ENCODE measurements at places on chromosomes 5 and 9. TPM values are rescaled to one million over a fixed set of nuclear protein-coding genes. Genes with fewer than 3 reads are reported as not detected.
A peak's percentile ranks its signal among the peaks of the same experiment; 100 is the strongest.

GRCh38 chr9:17005056-17005823 is 129.6 kb upstream of the CNTLN start:
- DNase-seq, result peak; percentile 68

GRCh38 chr5:15831408-15831807 is 331.4 kb downstream of the FBXL7 start:
- DNase-seq, result no peak

- DNase-seq, result no peak
Measured at GRCh38 chr9:89734600-89735041, 129.8 kb downstream of the GADD45G start.

DNA sequence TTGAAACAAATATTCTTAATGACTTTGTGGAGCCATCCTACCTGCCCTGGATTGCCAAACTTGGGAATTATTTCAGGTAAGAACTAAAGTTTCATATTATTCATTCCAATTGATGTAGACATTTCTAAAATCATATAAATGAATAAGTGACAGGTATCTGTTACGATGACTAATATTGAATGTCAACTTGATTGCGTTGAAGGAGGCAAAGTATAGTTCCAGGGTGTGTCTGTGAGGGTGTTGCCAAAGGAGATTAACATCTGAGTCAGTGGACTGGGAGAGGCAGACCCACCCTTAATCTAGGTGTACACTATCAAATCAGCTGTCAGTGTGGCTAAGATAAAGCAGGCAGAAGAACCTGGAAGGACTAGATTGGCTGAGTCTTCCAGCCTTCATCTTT is 1688.4 kb upstream of the CDH9 start:
- no peak for DNase-seq

DNA sequence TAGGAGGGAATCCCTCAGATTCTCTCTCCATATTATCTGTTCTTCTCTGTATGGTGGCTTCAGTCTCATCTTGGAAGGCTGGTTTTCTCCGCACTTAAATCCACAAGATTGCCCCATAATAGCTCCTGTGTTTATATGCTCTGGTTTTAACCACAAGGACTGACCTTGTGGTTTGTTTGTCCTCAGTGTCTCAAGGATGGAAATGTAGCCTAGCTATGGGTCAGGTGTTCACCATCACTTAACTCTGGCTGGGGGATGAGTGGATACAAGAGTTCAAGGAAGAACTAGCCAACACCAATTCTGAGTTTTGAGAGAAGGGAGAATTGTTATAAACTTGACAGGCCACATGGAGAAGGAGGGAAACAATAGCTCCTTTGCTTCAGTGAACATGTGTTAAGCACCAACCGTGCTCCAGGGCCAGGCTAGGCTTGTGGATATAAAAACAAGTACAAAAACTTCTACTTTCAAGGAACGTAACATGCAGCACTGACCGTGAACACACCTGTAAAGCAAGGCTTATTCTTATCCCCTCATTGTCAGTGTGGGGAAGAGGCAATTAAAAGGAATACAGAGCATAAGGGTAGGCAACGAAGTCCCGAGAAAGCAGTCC is 75.6 kb upstream of the VLDLR start:
- DNase-seq, result no peak

DNA sequence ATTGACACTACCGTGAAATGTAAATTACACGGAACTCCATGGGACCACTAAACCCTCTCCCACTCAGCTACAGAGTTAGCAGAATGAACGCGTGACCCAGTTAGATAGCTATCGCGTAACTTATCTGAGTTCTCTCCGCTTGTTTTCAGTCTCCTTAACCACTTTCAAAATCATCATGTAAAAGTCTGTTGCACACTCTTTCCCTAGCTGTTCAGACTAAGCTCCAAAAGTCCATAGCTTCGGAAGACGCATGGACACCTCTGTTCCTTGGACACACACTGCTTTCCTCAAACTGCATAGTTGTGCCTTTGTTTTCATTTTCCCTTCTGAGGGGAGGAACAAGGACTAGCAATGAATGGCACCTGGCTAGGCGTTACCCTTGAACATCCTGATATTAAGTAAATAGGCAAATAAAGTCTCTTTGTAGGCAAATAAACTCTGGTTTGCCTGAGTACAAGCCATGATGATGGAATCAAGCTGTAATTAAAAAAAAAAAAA is 83.3 kb downstream of the DAPK1 start:
- DNase-seq, result no peak

- DNase-seq, result no peak
Measured at GRCh38 chr5:174690271-174690670, 34.1 kb upstream of the MSX2 start.

DNA sequence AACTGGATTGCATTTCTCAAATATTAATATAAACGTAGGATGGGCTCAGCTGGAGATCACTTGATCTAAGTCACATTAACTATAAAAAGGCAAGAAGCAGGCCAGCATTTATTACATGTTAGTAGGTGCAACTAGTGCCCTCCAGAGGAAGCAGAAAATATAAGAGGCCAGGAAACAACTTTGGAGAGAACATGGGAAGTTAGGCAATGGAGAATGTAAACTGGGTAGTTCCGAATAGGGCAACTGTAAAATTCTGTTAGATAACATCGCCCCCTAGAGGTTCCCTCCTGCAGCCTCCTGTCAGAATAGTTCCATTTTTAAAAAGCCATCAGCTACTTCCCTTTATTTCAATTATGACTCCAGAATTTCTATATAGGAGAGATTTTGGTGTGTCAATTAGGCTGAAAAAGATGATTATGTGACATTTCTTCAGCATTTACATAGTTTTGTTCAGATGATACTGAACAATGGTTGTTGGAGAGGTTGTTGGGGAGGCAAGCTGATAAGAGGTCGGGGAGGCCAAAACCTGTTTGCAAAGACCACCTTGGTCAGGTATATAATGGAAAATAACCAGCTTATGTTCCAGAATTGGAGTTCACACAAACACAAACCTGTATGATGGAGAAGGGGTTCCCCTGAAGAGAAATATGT is 22.4 kb downstream of the CCL28 start:
- peak; percentile 61 for DNase-seq

GRCh38 chr5:173923218-173924095 is 35.3 kb downstream of the CPEB4 start:
- no peak for DNase-seq

DNA sequence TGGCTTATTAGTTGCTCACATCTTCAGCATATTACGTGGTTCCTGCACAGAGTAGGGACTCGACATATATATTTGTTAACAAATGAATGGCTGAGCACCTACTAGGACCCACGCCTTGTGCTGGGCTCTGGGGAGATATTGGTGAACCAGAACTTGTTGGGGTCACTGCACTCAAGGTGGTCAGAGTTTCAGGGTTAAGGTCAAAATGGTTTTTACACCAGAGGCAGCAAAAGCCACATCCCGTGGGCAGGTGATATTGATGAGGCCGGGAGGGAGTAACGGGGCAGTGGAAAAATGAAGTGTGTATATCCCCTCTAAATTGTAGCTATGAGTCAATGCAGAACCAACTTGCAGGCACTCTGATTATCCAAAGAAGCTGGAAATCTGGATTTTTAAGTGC is 136.5 kb upstream of the KLF4 start:
- DNase-seq, result no peak

GRCh38 chr9:84804951-84805694 is 135.6 kb downstream of the NTRK2 start:
- DNase-seq, result no peak

DNA sequence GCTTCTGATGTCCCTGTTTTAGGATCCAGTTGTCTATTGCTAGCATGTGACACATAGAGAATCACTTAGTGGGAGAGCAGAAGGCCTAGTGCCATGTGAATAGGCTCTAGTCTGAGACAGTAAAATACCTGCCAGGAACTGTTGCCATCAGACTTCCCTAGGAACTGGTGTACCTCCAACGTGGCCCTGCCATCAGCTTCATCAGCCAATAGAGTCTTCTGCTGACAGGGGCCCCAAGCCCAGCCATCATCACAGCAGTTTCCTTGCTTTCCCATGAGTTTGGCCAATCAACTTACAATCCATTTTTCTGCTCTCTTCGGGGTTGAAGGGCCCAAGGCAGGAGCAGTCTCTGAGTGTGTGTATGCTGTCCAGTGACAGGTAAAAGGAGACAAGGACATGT is 128.4 kb upstream of the ADRA1B start:
- DNase-seq, result no peak

GRCh38 chr9:99365233-99365980 is 143.3 kb downstream of the SEC61B start:
- no peak for DNase-seq

DNA sequence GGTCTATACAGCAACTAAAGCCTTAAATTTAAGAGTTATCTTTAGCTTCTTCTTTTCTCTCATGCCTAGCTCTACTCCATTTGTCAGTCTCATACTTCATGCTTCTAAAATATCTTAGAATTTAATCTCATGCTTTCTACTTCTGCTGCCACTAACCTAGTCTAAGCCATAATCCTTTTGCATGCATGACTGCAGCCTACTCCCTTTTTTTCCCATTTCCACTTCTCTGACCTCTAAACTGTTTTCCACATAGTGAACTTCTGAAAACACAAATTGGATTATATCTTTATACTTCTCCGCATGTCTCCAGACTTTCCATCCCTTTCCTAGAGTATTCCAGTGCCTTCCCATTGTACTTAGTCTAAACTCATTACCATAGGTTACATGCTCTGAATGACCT is 193.0 kb downstream of the XRCC4 start:
- no peak for DNase-seq

GRCh38 chr5:42022383-42022972 is 97.4 kb downstream of the FBXO4 start:
- no peak for DNase-seq

DNA sequence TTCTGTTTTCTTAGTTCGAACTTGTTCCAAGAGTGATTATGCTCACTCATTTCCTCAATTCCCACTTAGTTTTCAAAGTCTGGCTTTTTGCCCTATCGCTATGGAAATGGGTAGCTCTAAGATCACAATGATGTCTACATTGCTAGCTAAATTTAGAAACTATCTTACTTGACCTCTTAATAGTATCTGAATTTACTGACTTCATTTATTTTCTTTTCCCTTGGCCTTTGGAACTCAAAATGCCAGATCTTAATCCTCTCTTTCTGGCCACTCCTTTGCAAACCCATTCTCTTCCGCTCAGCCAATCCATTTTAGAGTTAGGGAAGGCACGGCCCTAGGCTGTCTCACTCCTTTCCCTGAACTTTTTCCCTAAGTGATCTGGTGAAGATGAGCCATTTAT is 137.0 kb downstream of the FER start:
- DNase-seq, result no peak

GRCh38 chr5:128534726-128535125 is 3.3 kb downstream of the FBN2 start:
- DNase-seq, result peak; percentile 28

- DNase-seq, result no peak
Measured at GRCh38 chr5:67161767-67162166, 34.8 kb downstream of the CD180 start.

- DNase-seq, result no peak
Measured at GRCh38 chr5:128579639-128580038, 41.6 kb upstream of the FBN2 start.

- DNase-seq, result no peak
Measured at GRCh38 chr9:3868012-3868411, 342.2 kb upstream of the RFX3 start.

- DNase-seq, result no peak
Measured at GRCh38 chr5:83553000-83553486, 81.5 kb downstream of the VCAN start.

DNA sequence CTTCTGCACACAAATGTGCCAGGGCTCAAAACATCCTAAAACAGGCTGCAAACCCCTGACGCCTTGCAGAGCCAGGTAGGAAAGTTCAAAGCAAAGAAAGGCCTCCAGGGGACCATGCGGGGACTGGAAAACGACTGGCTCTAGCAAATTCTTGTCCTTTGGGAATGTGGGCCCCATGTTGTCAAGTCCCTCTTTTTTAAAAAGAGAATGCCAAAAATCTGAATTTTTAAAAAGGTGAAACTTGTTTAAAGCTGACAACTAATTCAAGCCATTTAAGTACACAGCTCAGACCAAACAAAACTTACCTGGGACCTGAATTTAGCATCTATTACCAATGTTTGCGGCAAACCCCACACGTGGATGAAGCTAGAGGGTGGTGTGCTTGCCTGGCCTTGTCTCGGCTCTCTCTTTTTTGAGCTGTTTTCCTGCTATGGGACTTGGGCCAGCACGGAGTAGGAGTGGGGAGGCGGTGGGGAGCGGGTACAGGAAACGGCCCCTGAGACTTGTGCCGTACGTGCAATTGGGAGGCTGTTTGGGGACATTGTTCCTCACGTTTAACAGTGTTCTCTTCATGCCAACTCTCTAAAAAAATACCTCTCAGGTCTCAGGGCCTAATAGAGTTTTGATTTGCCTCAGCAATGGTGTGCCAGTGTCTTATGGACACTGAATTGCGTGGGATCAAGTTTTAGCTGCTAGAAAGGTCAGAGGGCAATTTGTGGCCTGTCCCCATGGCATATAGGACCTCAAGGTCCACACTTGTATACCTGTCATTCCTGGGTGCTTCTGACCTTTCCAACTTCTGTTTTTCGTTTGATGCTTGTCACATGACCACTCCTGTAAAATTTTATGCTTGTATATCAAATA is 15.1 kb upstream of the PHF19 start:
- no peak for DNase-seq

DNA sequence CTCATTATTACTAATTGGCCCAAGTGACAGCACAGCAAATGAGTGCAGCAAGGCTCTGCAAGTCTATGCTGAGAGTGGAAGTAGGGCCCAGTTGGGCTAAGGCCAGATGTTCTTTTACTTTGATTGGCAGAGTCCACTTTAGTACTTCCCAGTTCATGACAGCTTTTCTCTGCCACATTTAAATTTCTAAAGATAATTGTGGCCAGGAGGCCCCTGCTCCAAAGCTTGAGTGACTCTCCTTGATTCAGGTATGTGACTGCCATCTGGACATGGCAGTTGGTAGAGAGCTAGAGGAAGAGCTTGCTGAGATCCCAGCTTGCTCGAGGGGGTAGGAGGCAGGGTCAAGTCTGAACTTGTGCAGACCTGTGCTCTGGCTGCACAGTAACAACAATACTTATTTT is 154.1 kb downstream of the CARTPT start:
- DNase-seq, result no peak

DNA sequence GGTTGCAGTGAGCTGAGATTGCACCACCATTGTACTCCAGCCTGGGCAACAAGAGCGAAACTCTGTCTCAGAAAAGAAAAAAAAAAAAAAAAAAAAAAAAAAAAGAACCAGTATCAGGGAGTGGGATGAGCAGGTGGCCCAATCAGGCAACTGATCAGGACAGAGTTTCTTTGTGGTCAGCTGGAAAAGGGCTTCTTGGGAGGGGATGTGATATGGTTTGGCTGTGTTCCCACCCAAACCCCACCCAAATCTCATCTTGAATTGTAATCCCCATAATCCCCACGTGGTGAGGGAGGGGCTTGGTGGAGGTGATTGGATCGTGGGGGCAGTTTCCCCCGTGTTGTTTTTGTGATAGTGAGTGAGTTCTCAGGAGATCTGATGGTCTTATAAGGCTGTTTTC is 4.7 kb upstream of the GCNT1 start:
- DNase-seq, result no peak

Gene PCDH1
- total RNA-seq, result 105 TPM

Gene PDE8B
- total RNA-seq, result 0.86 TPM

Gene NXNL2
- not detected for total RNA-seq

Gene NTNG2
- 0.59 TPM for total RNA-seq

Gene SLC6A7
- 5.0 TPM for total RNA-seq

Gene BTNL8
- total RNA-seq, result 51.6 TPM

Gene OR1Q1
- not detected for total RNA-seq

Gene SH3GL2
- 1.1 TPM for total RNA-seq

Gene RORB
- 0.13 TPM for total RNA-seq

Gene PPP3R2
- total RNA-seq, result not detected

All from colonic mucosa (tissue), 4 donors.